Activated CD4-positive, alpha-beta T cell treated with anti-CD3 and anti-CD28 coated beads, Interleukin-2, amount 10 ng/mL, durations not matched to agents 24 days and 14 days (primary cell): ENCODE measurements at places on chromosomes 4 and X. TPM values are rescaled to one million over a fixed set of nuclear protein-coding genes. Genes with fewer than 3 reads are reported as not detected.

DNA sequence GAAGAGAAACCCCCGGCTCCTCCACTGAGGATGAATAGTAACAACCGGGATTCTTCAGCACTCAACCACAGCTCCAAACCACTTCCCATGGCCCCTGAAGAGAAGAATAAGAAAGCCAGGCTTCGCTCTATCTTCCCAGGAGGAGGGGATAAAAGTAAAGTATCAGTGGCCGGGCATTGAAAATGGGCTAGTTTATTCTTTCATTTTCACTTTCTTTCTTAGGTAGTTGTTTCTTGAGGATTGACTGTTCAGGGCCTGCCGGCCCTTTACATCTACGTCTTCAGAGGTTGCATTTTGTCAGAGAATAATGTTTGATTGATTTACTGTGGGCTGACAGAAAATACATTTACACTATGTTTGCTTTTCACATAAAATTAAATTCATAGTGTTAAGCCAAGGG is 27.1 kb downstream of the PAK3 start:
- H3K4me1 ChIP-seq = peaks cover 14% of the 10 kb centered on the region
- peak; percentile 55 for DNase-seq
- peak overlapping the region; percentile 88 for H3K27ac ChIP-seq
- no peaks in the 10 kb centered on the region for H3K27me3 ChIP-seq
- no peaks in the 10 kb centered on the region for H3K36me3 ChIP-seq

GRCh38 chr4:26826721-26827120 is 33.9 kb upstream of the STIM2 start:
- no peak for DNase-seq
- no peak overlapping the region for H3K4me3 ChIP-seq
- H3K27ac ChIP-seq = no peak overlapping the region

- DNase-seq = peak; percentile 35
- no peak overlapping the region for H3K27ac ChIP-seq
- no peaks in the 10 kb centered on the region for H3K4me1 ChIP-seq
- no peak overlapping the region for H3K4me3 ChIP-seq
Observed at GRCh38 chr4:1419708-1420107, 13.5 kb upstream of the NKX1-1 start.

- H3K27me3 ChIP-seq = peaks cover 18% of the 10 kb centered on the region
- no peak overlapping the region for H3K4me3 ChIP-seq
- H3K4me1 ChIP-seq = no peaks in the 10 kb centered on the region
- H3K36me3 ChIP-seq = no peaks in the 10 kb centered on the region
- H3K27ac ChIP-seq = no peak overlapping the region
Observed at GRCh38 chr4:105633241-105633640, 75.2 kb downstream of the INTS12 start.

CLDN2 gene
- not detected in 2 replicates for total RNA-seq

GRCh38 chr4:75834772-75835154 is 67.5 kb downstream of the PPEF2 start:
- no peak overlapping the region for H3K27ac ChIP-seq
- H3K36me3 ChIP-seq = no peaks in the 10 kb centered on the region
- no peak overlapping the region for H3K4me3 ChIP-seq
- no peak for DNase-seq
- peaks cover 10% of the 10 kb centered on the region for H3K27me3 ChIP-seq

- no peak for DNase-seq
- no peak overlapping the region for H3K27ac ChIP-seq
- H3K36me3 ChIP-seq = no peaks in the 10 kb centered on the region
- no peaks in the 10 kb centered on the region for H3K4me1 ChIP-seq
- H3K27me3 ChIP-seq = no peaks in the 10 kb centered on the region
- H3K4me3 ChIP-seq = no peak overlapping the region
Observed at GRCh38 chr4:136829280-136829679, 703.0 kb downstream of the PCDH18 start.

TMSB15B gene
- total RNA-seq = 7.3 and 8.7 TPM in 2 replicates

PRRG3 gene
- total RNA-seq = not detected in 2 replicates

- H3K27ac ChIP-seq = peak overlapping the region; percentile 89
- peaks cover 1% of the 10 kb centered on the region for H3K36me3 ChIP-seq
- peaks cover 26% of the 10 kb centered on the region for H3K4me1 ChIP-seq
- peak; percentile 63 for DNase-seq
- H3K4me3 ChIP-seq = peak overlapping the region; percentile 20
Observed at GRCh38 chr4:25937801-25938200, 23.8 kb downstream of the SMIM20 start.

DNA sequence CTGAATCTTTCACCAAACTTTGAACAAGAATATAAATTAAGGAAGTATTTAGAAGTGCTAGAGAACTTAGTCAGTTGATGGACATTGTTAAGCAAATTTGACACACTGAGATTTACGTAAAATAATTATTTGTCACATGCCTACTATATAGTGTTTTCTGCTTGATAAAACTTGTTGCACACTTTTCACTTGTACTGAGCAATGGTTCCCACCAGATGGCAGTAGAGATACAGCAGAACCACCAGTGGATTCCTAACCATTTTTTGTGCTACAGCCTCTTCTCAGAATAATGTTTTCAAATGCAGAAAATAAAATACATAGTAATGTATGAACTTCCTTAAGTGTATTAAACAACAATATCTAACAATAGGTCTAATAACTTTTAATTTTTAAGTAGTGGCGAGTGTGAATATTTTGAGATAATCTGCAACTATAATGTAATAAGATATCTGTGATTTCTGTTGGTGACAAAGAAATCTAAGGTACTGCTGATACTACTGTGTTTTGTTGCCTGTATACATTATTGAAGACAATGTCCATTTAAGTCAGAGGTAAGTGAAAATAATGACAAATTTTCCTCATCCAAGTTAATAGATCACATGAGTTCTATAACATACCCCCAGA is 81.2 kb downstream of the APOOL start:
- no peaks in the 10 kb centered on the region for H3K4me1 ChIP-seq
- H3K36me3 ChIP-seq = peaks cover 16% of the 10 kb centered on the region
- DNase-seq = peak; percentile 63
- H3K27ac ChIP-seq = no peak overlapping the region

DNA sequence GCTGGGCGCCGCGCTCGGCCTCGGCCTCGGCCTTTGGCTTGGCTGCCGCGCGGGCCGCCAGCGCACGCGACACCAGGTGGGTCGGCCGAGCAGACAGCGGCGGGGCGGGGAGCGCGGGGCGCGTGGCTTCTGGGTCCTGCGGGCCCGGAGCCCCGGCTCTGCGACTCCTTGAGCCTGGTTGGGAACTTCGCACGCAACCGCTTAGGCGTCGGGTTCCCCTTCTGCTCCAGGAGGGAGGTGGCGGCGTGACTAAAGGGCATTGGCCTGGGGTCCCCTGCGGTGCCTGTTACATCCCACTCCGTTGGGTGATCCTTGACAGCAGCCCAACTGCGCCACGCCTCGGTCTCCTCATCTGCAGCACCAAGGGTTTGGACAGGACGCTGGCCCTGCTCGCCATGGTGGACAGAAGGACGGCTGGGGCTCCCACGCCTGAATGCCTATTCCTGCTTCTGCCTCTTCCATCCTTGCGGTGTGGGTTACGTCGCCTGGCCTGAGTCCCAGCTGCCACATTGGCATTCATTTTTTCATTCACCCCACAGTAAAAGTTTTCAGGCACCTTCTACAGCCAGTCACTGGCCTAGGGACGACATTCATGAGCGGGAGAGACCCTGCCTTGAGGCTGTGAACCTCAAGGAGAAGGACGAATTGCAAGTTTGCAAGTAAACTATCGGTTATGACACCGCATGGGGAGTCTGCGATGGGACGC is 631 bp downstream of the EVC start:
- H3K27ac ChIP-seq = no peak overlapping the region
- peak; percentile 50 for DNase-seq
- peaks cover 39% of the 10 kb centered on the region for H3K27me3 ChIP-seq
- peaks cover 6% of the 10 kb centered on the region for H3K4me1 ChIP-seq
- H3K36me3 ChIP-seq = no peaks in the 10 kb centered on the region

TRMT44 gene
- 35.7 and 38.5 TPM in 2 replicates for total RNA-seq

PCSK1N gene
- 0.33 TPM in 1 of 2 replicates, not detected in the other for total RNA-seq

ZAR1 gene
- total RNA-seq = not detected in 2 replicates

- H3K36me3 ChIP-seq = no peaks in the 10 kb centered on the region
- H3K27ac ChIP-seq = no peak overlapping the region
- H3K4me1 ChIP-seq = no peaks in the 10 kb centered on the region
- DNase-seq = no peak
- H3K27me3 ChIP-seq = no peaks in the 10 kb centered on the region
Observed at GRCh38 chr4:47340914-47341313, 122.6 kb downstream of the COMMD8 start.

LUZP4 gene
- total RNA-seq = not detected in 2 replicates

VSIG1 gene
- total RNA-seq = 0.58 TPM in 1 of 2 replicates, not detected in the other

DNA sequence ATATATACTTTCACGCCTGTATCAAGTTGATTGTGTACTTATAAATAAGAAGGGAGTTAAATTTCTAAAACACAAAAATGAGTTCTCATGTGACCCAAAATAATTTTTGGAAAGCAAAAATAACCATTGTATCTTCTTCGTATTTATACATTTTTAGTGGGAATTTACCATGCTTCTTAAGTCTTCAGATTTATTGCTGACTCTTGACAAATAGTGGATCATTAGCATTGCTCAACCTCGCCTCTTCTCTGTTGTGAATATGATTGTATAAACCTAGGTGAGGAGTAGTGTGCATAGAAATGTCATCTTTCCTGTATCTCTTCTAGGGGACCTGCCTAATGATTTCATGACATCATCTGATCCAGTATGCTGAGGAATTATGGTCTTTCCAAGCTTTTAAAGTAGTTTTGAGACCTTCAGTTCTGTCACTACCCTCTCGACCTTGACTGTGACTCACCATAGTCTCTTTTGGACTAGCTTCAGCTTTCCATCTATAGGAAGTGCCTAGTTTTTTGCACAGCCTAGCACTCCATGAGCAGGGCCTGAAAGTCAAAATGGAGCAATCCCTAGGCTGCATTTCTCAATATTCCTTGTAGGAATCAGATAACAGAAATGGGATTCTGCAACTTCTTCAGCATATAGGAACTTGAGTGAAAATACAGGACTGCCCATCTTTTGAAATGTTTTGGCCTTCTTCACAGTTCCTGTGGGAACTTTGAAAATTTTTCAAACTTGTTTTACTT is 157.6 kb downstream of the ARX start:
- no peaks in the 10 kb centered on the region for H3K4me1 ChIP-seq
- DNase-seq = no peak
- H3K27ac ChIP-seq = no peak overlapping the region
- no peak overlapping the region for H3K4me3 ChIP-seq
- peaks cover 12% of the 10 kb centered on the region for H3K36me3 ChIP-seq
- H3K27me3 ChIP-seq = no peaks in the 10 kb centered on the region

SOWAHD gene
- 0.35 and 0.45 TPM in 2 replicates for total RNA-seq

VEGFC gene
- not detected in 2 replicates for total RNA-seq

DNA sequence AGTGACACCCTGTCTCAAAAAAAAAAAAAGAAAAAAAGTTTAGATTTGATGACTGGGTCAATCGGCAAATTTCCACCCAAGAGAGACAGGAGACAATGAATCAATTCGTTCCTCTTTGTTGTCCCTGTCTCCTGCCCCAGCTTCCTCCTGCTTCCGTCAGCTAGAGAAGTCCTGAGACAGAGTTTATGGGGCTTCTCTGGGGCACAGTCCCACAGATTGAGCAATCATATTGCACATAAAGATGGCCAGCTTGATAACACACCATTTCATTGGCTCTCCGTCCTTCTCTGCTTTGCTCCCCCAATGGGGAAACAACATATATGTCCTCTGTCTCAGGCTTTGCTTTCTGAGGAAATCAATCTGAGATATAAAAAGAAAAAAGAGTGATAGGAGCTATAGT is 78.4 kb upstream of the FUNDC1 start:
- no peak for DNase-seq
- H3K27ac ChIP-seq = no peak overlapping the region
- H3K4me1 ChIP-seq = no peaks in the 10 kb centered on the region
- no peak overlapping the region for H3K4me3 ChIP-seq
- no peaks in the 10 kb centered on the region for H3K36me3 ChIP-seq

DNA sequence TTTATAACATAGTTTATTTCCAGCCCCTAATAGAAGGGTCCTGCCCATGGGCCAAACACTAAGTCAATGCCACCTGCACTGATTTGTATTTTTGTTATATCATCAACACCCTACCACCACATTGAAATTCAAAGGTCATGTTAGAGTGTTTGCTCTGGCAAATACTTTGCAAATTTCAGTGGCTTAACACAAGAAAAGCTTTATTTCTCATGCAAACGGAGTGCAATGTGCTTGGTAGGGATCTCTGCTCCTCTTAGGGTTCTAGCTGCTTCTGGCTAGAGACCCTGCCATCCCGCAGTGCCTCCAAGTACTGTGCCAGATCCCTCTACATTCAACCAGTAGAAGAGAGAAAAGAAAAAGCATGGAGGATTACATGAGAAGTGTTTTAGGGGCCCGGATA is 230.8 kb upstream of the TET2 start:
- no peak overlapping the region for H3K27ac ChIP-seq
- no peak for DNase-seq
- H3K36me3 ChIP-seq = no peaks in the 10 kb centered on the region
- H3K4me3 ChIP-seq = no peak overlapping the region
- peaks cover 3% of the 10 kb centered on the region for H3K4me1 ChIP-seq

DNA sequence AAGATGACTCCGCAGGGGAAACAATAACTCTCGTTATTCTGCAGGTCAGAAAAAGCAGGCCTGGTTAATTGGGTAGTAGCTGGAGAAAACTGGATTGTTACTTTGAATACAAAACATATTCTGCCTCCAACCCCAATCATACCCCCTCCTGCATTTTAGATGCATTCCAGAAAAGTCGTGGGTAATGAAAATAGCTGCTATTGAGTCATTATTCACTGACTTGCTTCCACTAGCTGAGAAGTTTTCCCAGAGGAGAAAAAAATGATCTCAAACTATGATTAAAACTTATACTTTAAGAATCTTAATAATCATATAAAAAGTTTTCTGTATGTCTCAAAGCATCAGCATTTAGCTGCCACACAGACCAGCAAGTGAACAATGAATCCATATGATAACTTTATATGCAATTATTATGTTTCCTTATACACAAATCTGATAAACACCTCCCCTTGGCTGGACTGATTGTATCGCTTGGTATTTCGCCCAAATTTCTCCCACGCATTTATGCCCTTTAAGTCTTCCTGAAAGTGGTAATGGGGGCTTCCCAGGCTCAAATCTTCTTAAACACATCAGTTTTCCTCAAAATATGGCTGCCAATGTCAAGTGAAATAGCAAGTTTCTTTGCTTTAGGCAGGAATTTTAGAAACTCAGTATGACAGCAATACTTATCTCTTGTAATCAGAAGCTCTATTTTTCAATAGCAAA is 181.0 kb downstream of the LDB2 start:
- H3K36me3 ChIP-seq = no peaks in the 10 kb centered on the region
- H3K4me3 ChIP-seq = no peak overlapping the region
- no peak overlapping the region for H3K27ac ChIP-seq
- no peaks in the 10 kb centered on the region for H3K27me3 ChIP-seq
- H3K4me1 ChIP-seq = no peaks in the 10 kb centered on the region

NAP1L2 gene
- 1.9 and 2.1 TPM in 2 replicates for total RNA-seq

DNA sequence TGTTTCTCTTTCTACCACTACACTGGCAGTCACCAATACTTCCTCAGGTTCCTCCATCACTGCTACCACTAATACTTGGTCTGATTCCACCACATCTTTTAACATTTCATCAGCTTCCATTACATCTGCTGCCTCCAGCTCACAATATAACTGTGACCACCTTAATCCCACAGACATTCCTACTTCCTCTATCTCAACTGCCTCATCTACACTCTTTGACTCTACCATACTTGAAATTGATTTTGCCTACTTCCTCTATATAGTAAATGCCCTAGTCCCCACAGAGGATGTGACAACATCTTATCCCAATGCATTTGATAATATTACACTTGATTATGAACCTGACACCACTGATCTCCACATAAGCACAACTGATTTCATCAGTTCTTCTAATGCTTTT is 29.0 kb downstream of the OPRPN start:
- H3K4me3 ChIP-seq = no peak overlapping the region
- H3K27ac ChIP-seq = no peak overlapping the region
- no peaks in the 10 kb centered on the region for H3K36me3 ChIP-seq
- H3K4me1 ChIP-seq = no peaks in the 10 kb centered on the region
- DNase-seq = no peak

TLR1 gene
- 0.85 and 2.6 TPM in 2 replicates for total RNA-seq
